ENCODE measurements at places on chromosomes 12 and 14.

DNA sequence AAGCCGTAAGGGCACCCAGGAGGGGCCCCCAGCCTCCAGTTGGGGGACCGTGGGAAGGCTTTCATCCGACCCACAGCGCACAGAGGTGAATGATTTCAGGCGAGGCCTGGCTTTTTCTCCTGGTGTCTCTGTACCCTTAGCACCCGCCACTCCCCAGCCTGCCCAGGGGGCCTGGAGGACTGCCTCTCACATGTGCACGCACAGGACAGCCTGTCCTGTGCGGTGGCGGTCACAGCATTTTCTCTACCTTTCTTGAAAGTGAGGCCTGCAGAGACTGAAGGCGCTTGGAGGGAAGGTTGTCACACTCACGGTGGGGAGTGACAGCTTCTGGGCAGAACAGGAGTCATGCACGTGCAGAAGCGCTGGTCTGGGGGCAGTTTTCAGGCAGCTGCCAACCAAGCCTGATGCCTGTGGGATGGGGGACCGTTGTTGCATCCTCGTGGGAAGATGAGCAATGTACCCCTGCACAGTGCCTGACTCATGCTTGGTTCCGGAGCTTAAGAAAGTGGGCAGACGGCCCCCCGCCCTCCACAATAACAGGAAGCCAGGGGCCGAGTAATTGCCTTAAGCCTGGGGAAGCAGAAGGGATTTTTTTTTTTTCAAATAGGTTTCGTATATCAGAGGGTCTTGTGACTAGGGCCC is 148.1 kb downstream of the TSPAN9 start:
- DNase-seq = no peak

DNA sequence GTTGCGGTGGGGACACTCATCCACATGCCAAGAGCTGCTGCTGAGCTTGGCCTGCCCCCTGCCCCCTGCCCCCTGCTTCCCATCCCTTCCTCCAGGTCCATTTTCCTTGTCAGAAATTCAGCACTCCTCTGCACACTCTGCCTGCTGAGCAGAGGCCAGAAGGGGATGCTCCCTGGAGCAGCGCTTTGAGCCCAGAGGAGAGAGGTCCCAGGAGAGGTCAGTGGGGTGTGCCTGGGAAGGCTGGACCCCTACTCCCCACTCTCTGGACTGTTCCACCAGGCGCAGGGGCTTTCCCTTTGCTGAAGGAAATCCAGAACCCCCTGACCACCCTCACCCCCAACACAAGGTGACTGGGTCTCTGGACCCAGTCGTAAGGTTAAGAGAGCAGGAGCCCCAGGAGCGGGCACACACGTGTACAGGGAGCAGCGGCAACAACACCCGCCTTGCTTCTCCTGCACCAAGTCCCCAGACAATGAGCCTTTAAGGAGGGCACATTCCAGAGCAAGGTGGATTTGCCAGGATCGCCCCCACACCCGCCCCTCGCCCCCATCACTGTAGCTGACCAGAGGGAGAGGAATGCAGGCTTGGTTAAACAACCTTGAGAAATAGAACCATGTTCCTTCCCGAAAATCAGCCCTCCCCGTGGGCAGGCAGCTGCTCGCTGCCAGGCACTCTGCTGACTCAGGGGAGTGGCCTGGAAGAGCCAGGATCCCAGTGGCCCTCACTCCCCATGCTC is 30.7 kb downstream of the ISCA2 start:
- no peak for DNase-seq

DNA sequence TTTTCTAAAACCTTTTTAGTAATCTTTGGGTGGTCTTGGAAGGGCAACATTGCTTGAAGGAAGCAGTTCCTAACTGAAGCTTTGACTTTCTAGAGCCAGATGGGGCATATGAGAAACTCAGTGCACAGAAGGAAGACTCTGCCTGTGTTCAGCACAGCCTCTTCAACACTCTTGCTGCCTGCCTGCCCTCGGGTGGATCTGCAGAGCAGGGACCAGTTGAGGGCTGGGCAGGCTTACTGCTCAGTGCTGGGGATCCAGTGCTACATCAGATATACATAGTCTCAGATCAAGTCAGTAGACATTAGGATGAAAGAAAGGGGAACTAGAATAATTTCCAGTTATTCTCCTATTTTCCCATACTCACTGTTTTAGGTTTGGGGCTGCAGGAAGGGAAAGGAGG is 29.5 kb upstream of the TMX1 start:
- DNase-seq = no peak

- no peak for DNase-seq
Observed at GRCh38 chr12:80188576-80188975, 89.2 kb downstream of the OTOGL start.

GRCh38 chr12:43832463-43833168 is 3.3 kb upstream of the TMEM117 start:
- DNase-seq = no peak

DNA sequence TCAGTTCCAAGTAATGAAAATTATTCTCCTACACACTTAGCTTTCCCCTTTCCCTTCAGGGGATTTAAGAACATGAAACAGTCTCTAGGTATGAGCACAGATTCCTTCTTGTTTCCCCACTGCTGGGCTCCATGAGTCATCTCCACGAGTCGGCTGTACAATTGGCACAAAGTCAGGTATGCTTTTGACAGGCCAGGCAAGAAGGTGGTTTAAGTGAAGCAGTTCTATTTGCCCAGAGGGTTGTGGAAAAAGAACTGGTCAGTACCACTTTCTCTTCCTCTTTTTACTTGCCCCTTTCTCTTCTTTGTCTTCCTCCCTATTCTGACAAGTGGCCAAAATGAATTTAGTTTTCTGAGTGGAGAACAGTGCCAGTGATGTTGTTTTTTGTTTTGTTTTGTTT is 16.3 kb downstream of the DYNC1H1 start:
- DNase-seq = no peak

- DNase-seq = no peak
Observed at GRCh38 chr12:14395074-14395778, 29.7 kb downstream of the ATF7IP start.

DNA sequence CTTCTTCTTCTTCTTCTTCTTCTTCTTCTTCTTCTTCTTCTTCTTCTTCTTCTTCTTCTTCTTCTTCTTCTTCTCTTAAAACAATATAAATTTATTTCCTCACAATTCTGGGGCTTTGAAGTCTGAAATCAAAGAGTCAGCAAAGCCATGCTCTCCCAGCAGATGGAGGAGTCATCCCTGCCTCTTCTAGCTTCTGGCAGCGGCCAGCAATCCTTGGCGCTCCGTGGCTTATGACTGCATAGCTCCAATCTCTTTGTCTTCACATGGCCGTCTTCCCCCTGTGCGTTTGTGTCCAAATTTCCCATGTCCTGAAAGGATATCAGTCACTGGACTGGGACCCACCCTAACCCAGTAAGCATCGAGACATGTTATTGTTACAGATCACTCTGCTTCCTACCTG is 22.9 kb downstream of the KCNA1 start:
- DNase-seq = no peak

DNA sequence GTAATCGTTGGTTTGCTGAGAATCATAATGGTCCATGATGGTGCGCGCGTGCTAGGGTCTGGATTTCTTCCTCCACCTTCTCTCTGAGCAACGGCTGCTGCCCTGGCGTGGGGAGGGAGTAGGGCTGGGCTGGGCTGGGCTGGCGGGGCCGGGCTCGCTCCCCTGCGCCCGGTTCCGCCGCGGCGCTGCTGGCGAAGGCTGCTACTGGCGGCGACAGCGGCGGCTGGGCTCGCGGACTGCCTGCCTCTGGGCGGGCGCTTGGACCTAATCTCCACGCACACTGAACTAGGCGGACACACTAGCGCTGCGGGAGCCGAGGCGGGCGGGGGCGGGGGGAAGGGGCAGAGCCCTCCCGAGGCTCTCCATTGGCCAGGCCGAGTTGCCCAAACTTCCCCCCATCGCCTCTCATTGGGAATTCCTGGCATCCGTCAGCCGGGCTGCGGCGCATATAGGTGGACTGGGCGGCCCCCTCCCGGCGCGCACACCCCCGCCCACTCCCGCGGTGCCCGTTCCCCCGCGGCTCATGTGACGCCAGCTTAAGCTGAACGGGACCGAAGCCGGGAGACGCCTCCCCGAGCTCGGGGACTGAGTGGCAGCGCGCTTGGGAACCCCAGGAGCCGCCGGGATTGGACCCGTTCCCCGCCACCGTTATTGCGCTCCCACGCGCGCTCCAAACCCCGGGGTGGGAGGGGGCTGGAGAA is at the start of gene ACTN1:
ACTN1 (minus strand) TSS at position 282 of the 701 bp plus-strand sequence; CDS start at position 36, 246 bp downstream.
- DNase-seq = peak; percentile 73

Data from activated T-cell treated with anti-CD3 and anti-CD28 coated beads, Interleukin-2, amount 50 U/mL, for 1 hour (primary cell).